ENCODE measurements at places on chromosomes 6 and 20.
A peak's percentile ranks its signal among the peaks of the same experiment; 100 is the strongest.

GRCh38 chr20:3733119-3733995, 872 bp downstream of the HSPA12B start:
- DNase-seq, result no peak

DNA sequence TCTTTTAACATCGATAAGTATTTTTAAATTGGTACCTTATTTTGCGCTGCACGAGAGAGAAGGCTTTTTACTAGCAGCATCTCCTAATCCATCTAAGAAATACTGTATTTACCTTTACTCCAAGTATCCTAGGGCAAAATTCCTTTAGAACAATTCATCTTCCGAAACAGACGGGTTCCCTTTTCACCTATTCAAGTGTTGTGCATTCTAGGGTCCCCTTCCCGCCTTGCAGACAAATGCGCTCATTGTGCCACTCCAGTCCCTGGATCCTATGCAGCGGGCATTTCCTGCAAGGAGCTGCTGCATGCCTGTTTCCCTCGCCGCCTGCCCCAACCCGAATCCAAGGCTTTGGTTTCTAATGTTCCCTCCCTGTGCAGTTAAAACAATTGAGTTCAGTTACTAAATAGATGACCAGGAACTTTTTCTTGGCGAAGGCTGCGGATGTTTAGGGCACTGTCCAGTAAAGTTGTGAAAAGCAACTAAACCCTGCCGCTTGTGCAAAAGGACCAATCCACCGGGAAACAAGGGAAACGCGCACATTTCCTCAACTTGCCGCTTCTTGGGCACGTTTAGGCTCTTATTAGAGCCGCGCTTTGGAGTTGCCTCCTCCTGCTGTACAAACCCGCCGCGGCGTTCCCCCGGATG, 556 bp upstream of the SCAF8 start:
- DNase-seq, result no peak

DNA sequence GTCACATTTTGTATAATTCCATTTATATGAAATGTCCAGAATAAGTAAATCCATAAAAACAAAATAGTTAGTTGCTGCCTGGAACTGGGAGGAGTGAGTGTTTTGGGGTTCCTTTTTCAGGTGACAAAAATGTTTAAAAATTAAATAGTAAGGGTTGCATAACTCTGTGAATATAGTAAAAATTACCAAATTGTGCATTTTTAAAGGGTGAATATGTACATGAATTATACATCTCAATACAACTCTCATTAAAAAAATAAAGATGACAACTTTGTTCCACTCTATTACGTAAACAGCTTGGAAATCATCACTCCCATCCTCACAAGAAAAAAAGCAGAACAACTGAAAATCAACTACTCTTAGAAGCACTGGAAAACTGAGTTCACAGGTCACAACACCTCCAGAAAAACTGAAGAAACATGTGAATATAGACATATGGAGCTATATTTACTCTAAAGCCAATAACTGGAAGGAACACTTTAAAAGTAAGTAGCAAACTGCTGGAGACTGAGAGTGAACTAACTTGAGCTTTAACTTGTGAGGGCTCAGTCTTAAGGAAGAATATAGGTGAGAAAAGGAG, 40.0 kb downstream of the RANBP9 start:
- no peak for DNase-seq

GRCh38 chr20:6765469-6766058, 1.9 kb upstream of the BMP2 start:
- peak; percentile 44 for DNase-seq

GRCh38 chr20:50409495-50409894, 100.7 kb upstream of the PTPN1 start:
- DNase-seq, result no peak

GRCh38 chr6:110042670-110043296, 64.7 kb downstream of the GPR6 start:
- no peak for DNase-seq

DNA sequence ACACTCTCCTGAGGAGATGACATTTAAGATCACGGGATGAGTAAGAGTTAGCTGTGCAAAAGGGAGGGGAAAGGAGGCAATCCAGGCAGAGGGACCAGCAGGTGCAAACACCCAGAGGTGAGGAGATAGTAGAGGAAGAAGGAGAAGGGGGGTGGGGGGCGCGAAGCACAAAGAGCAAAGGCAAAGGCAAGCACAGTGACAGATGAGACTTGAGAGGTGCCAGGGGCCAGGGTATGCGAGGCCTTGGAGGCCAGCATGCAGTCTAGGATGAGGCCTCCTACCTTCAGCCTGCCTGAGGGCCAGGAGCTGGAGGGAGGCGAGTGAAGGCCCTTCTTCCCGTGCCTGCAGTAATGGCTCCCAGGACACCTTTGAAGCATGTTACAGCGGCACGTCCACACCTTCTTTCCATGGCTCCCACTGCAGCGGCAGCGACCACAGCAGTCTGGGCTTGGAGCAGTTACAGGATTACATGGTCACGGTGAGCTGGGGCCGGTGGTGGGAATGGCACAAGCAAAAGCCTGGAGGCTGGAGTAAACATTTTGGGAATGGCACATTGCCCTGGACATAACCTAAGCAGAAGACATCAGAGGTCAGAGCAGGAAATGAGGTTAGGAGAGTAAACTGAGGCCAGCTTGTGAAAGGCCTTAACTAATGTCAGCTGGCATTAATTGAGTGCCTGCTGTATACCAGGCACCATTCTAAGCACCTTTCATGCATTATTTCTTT, 18.6 kb downstream of the CCM2L start:
- no peak for DNase-seq

DNA sequence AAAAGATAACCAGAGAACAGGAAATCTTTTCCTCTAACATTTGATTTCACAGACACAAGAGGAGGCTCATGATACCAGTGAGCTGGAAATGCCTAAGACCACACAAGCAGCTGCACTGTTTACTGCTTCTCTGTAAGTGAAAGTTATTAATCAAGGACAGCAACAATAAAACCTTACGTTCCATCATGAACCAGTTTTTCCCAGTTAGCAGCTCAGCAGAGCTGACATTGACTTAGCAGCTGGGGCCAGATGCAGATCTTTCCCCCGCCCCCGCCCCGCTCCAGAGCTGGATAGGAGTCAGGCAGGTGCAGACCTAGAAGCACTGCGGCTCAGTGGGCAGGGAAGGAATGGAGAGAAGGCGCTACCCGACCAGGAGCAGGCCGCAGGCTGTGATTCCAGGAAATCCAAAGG, 275.2 kb downstream of the GMDS start:
- no peak for DNase-seq

GRCh38 chr20:62621251-62622110, 20.8 kb upstream of the SLCO4A1 start:
- DNase-seq, result no peak

- no peak for DNase-seq
Measured at GRCh38 chr6:2940010-2940850, 31.1 kb downstream of the SERPINB6 start.

- no peak for DNase-seq
Measured at GRCh38 chr6:148757944-148758480, 11.2 kb downstream of the UST start.

DNA sequence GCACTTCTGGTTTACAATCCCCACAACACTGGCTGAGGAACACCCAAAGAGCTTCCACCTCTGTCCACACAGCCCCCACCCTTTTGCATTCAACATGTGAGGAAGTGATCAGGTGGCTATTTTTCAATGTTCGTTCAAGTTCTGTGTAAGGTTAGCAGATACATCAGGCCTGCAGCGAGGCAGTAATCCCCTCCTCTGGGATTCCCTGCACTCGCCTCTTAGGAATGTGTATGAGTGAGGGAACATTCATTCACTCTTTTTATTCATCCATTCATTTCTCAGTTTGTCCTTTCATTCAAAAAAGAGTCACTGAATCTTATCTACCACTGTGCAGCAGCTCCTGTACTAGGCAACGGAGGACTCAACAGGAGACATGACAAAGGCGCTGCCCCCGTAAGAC, 236.4 kb upstream of the PRDM1 start:
- DNase-seq, result no peak

- DNase-seq, result no peak
Measured at GRCh38 chr6:157169226-157169625, 154.1 kb downstream of the TMEM242 start.

GRCh38 chr20:21808863-21809664, 103.6 kb downstream of the PAX1 start:
- no peak for DNase-seq

DNA sequence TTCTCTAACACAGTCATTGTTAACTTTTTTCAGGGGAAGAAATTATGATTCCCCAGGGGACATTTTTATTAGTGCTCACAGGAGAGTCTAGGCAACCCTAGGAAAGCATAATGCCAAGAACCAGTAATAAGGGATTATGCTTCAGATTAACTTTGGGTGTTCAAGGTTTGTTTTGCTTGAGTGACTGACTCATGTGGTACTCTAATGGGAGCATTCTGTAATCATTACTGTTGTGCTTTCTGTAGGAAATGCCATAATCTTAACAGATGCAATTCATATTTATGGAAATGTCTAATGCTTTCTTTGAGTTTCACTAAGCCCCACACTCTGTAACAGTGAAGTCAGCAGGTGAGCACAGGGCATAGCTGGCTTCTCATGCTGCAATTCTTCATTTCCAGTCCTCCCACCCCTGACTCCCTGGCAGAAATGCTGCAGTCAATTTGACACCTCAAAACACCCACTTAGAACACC, 263.4 kb upstream of the MAN1A1 start:
- DNase-seq, result peak; percentile 52

GRCh38 chr6:161804838-161805237, 531.0 kb upstream of the AGPAT4 start:
- DNase-seq, result no peak

DNA sequence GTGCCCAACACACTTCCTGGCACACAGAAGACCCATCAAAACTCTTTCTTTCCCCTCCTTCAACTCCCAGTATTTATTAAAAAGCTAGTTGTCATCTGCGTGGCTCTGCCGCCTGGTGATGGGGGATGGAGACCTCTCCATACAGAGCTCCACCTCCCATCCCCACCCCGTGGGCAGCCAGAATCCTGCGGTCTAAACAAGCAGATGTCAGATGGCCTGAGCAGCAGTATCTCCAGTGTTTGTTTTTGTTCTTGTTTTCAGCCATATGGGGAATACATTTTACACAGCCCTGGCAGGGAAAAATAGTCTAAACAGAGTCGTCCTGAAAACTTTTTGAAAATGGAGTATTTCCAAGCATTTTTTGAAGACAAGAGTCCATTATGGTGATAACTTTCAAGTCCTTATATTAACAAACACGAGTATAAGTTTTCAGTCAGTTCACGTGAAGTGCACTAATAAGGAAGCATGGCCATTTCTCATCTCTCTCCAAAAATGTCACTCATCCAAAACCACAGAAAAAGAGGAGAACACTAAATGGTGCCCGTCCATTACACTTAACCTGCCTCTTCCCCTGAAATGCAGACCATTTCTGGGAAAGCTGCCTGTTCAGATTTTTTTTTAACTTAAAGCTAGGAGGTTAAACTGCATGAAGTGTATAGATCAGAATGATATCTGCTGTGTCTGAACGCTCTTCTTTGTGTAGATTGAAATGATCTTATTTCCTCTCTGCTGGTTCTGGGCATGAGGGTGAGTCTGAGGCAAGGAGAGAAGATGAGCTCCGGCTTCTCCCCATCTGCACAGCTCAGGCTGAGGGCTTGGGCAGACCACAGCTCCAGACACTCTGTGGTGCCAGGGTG, 91.0 kb downstream of the TCP11 start:
- DNase-seq, result no peak

DNA sequence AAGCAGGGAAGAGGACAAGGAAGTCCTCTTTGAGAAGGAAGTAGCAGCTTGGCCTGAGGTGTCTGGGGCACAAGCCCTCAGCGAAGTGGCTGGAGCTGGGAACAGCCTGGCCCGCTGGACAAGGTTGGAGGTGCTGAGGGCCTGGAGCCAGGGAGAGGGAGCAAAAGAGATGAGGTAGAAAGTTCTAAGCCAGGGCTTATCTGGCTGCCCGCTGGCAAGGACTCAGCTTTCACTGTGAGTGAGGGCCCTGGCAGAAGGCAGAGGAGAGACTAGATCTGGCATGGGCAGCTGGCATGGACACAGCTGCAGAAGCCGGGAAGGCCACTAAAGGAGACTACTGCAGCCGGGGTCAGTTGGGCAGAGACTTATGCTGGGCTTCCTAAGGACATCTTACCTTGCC, 21.8 kb upstream of the PCMTD2 start:
- DNase-seq, result no peak

DNA sequence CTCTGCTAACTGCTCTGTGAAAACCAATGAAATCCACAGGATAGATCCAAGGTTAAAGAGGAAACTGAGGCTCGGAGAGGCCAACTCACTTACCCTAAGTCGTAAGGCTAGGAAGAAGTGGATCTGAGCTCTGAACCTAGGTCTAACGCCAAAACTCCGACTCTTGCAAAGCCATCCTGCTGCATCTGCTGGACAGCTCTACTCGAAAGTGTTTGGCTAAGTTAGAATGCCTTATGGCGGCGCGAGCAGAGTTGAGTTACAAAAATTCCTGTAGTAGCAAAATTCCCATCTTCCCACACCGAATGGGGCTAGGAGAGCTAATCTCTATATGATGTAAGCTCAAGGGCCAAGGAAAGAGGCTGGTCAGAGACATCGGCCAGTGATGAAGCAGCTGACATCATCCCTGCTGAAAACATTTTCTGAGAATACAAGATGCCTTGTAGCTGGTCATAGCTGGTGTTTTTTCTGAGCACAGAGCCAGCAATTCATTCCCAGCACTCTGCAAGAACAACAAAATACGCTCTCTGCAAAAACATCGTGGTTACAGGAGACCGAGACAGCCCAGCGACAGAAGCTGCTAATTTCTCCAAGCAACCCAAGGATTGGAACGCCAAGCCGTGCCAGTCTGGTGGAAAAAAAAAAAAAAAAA, 1.8 kb downstream of the SPATA2 start:
- DNase-seq, result no peak

DNA sequence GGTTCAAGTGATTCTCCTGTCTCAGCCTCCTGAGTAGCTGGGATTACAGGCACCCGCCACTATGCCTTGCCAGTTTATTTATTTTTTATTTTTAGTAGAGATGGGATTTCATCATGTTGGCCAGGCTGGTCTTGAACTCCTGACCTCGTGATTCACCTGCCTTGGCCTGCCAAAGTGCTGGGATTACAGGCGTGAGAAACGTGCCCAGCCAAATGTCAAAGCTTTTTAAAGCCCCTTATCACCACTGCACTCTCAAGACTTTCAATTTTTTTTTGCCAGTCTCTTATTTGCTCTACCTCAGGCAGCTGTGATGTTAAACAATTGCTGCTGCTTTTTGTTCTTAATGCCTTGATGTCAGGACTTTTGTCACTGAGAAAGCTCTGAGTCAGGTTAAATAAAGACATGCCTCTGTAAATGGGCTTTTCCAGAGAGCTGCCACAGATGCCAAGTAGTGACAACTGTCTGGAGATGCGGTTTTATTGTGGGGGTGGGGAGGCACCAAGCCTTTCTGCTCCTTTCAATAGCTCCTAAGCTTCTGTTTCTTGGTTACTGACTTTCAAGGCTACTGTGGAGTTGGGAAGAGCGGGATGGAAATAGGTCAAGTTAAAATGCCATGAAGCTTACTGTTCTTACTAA, 29.2 kb downstream of the RSPH3 start:
- DNase-seq, result no peak

GRCh38 chr20:44475694-44476560, at the start of gene TTPAL:
Gene TTPAL, plus strand, starts transcription at chr20:44475874. Its CDS starts 4,126 bp downstream, at chr20:44480000.
- peak; percentile 66 for DNase-seq

GRCh38 chr20:54020868-54021267, 49.5 kb downstream of the BCAS1 start:
- no peak for DNase-seq

GRCh38 chr6:150606168-150606591, 6.5 kb downstream of the PLEKHG1 start:
- no peak for DNase-seq
